ENCODE measurements at places on chromosomes 6 and 20.

DNA sequence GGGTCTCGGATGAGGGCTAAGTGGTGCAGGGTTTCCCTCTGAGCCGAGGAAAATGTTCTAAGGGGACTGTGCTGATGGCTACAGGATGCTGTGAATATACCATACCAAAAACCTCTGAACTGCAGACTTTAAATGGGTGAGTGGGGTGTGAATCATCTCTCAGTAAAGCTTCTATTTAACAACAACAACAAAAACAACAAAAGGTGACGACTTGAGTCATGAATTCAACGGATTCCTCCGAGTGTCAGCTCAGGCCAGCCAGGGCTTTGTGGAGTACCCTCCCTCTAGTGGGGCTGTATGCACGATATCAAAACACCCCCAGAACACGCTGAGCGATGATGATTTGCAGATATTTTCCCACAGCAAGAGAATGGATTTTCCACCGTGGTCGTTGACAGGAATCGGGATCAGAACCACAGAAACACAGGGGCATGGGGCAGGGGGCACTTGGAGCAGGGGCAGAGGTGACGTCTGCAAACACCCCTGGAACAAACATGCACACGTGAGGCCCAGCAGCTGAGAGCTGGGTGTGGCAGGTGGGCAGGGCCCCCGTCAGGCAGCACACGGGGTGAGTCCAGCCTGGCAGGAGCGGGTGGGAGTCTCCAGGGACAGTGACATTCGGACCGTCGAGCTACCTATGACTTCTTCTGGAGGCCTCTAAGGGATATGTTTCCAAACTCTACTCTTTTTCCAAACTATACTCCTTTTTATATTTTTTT lies 38.6 kb downstream of the SLC2A4RG start:
- no peak for DNase-seq

- DNase-seq: no peak
Observed at GRCh38 chr6:31614684-31615578, at the start of gene AIF1. TSS of gene AIF1 (plus strand) at chr6:31615234. CDS start at chr6:31615330, 96 bp downstream.

DNA sequence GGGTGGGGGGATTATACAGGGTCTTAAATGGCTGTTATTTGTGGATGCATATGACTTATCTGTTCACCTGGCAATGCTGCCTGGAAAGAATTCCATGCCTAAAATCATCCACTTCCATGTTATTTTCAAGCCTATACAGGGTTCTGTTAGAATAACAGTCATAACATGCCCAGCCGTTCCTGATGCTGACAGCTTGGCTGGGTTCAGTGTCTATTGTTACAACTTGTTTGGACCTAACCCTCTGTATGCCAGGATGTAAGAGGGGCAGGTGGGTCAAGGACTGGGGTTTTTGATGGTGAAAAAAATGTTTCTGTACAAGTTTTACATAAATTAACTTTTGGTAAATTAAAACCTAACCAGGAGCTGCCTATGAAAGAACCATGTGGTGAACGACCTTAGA lies 79.8 kb downstream of the GINS1 start:
- DNase-seq: no peak

DNA sequence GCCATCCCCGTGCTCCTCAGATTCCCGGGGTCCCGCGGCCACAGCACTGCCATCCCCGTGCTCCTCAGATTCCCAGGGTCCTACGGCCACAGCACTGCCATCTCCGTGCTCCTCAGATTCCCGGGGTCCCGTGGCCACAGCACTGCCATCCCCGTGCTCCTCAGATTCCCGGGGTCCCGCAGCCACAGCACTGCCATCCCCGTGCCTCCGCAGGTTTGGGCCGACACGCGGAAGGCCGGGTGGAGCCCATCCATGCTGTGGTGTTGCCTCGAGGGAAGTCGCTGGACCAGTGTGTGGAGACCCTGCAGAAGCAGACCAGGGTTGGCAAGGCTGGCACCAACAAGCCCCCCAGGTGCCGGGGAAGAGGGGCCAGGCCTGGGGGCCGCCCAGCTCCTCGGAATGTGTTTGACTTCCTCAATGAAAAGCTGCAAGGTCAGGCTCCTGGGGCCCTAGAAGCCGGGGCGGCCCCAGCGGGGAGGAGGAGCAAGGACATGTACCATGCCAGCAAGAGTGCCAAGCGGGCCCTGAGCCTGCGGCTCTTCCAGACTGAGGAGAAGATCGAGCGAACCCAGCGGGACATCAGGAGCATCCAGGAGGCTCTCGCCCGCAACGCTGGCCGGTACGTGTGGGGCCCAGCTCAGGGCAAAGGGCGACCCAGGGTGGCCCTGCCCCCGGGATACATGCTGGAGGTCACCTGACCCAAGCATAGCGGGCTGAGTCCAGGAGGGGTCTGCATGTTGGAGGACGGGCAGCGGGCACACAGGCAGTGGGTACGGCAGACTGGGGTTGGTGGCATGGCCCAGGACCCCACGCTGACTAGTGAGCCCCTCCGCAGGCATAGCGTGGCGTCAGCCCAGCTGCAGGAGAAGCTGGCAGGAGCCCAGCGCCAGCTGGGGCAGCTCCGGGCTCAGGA lies 1.3 kb upstream of the LIME1 start:
- no peak for DNase-seq

- DNase-seq: no peak
Observed at GRCh38 chr20:59269411-59270025, 30.9 kb upstream of the EDN3 start.

DNA sequence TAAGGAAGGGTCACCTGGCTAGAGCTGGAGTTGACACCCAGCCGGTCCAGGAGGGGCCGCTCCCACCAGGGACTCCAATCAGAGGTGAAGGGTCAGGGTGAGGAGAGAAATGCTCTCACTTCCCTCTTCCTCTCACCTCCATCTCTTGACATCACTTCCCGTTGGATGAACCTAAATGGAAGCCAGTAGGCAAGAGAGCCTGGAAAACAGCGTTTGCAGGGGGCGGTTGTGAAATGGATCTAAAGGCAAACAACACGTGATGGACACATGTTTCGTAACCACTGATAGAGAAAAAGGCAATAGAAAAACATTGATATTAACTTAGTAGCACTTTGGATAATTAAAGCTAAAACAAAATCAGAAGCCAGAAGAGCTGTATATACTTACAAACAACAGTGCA lies 105.6 kb upstream of the FOXA2 start:
- no peak for DNase-seq

DNA sequence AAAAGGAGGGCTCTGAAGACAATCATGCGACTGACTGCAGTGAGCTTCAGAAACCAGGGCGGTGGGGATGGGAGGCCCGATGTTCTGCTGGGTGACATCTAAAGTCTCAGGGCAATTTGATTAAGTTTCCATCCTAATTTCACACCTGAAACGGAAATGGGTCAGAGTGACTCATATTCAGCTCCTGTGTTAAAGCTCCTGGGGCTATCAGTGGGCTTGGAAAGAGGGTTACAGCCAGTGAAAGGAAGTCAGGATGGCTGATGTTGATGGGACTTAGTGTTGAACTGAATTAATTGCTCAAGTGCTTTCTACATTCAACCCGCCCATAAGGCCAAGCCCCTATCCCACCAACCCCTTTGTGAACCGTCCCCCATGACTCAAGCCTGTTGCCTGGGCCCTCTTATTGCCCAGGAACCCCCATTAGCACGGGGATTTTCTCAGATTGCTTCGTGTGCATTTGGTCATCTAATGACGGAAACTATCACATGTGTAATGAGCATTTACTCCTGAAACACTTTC lies 47.1 kb upstream of the TBC1D7 start:
- DNase-seq: no peak

- DNase-seq: no peak
Observed at GRCh38 chr6:98981473-98981872, 33.7 kb upstream of the FBXL4 start.

DNA sequence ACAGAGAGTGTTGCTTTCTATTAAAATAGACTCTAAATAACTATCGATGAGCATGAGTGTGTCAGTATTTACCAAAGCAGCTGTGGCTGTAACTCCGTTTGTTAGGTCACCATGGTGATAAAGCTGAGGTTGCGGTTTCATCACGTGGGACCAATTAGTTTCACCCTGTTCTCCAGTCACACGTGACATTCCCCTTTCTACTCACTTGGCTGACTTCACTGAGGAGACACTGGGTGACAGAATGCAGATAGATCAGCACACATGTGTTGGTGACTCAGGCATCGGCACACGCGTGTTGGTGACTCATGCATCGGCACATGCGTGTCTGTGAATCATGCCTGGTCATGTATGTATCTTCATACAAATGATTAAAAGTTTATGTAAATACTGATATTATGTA lies 285.4 kb downstream of the THBS2 start:
- peak; percentile 90 for DNase-seq

- DNase-seq: no peak
Observed at GRCh38 chr6:35365594-35366203, 23.3 kb downstream of the PPARD start.

- DNase-seq: no peak
Observed at GRCh38 chr6:121418346-121418745, 17.1 kb upstream of the GJA1 start.

DNA sequence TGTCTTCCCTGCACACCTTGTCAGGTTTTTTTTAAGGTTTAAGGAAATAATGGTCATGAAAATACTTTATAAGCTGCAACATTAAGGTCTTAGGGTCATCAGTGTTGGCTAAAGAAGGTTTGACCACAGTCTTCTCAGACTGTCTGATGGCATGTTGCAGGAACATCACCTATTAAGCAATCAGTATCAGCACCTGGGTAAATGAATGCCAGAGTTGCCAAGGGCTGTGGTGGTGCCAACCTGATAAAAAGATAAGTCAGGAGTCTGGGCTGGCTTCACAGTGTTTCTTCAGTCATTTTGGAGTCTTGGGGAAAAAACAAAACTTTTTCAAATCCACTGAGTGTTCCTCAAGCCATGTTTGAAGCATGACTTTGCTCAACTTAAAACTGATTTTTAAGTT lies 61.5 kb upstream of the VSTM2L start:
- DNase-seq: no peak

GRCh38 chr6:98358173-98358572 lies 476.2 kb upstream of the POU3F2 start:
- DNase-seq: no peak

DNA sequence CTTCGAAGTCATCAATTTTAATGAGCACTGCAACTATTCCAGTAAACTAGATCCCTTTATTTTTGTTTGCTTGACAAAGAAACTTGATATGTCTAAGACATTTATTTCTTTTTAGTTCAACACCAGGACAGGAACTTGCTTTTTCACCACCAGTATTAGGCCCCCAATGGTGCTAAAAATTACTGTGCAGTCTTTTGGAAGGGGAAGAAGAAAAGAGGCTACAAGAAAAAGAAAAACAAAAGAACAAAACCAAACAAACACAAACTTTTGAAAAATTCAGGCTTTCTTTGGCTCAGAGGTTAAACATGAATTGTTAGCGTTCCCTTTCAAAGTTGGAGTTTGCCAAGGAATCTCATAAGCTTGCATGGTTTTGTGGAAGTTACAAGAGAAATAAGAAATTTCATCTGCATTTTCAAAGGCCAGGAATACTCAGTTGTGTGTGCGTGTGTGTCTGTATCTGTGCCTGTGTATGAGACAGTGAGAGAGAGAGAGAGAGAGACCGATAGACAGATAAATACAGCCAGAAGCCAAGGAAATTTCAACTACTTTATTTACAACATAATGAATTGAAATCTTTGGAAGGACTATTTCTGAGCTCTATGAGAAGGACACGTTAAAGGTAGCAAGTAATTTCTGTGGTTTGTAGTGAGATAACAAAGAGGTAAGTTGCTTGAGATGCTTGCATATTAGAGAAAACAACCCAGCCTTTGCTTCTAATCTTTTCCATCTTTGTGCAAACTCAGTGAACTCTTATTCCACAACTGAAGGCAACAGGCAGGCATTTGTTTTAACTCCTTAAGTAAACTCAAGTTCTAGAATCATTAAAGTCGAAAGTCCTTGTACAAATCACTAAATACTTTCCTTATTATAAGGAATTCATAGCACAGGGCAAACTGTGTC lies 171.0 kb upstream of the CITED2 start:
- DNase-seq: no peak

DNA sequence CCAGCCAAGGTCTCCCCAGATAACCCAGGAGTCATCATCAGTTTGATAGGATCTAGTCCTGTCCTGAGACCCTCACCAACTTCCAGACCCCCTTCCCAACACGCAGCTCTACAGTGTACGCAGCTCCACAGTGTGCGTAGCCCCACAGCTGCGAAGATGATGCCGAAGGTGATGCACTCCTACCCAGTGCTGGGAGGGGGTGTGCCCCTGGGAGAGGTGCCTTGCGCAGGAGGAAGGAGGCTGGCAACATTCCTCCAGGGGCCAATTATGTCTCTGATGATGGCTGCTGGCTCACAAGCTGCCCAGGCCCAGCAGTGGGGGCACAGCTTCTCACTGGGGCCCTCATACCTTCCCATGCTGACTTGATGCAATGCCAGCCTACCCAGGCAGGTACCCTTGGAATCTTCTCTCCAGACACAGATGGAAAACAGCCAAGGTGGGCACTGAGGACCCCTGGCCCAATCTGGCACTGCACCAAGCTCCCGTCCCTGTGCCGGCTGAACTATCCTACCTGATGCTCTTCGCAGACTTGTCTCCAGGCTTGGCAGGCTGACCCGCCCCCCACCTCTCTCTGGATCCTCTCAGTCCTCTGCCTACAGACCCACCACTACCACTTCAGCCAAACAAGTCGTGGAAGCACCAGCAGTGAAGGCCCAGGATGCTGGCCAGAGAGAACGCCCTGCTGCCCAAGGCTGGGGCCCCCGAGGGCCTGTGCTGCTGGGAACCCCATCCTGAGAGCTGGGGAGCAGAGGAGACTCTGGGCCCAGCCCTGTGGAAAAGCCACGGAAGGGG lies 1.4 kb downstream of the ZNF512B start:
- no peak for DNase-seq

- no peak for DNase-seq
Observed at GRCh38 chr6:109467696-109468095, 12.1 kb upstream of the MICAL1 start.

DNA sequence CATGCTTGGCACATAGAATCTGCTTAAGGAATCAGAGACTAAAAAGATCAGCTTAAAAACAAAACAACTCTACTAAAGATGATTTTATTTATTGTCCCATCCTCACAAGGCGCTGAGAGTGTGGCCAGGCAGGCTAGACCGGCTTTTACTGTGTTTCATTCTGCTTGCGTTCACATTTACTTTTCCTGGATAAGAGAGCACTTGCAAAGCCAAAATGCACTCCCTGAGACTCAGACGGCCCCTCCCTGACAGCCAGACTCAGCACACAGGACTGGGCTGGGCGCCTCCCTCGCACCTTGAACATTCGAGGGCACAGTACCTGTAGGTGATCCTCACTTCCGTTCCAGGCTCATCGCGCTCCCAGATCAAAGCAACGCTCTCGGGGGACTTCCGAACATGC lies 10.2 kb downstream of the ACSS1 start:
- no peak for DNase-seq

DNA sequence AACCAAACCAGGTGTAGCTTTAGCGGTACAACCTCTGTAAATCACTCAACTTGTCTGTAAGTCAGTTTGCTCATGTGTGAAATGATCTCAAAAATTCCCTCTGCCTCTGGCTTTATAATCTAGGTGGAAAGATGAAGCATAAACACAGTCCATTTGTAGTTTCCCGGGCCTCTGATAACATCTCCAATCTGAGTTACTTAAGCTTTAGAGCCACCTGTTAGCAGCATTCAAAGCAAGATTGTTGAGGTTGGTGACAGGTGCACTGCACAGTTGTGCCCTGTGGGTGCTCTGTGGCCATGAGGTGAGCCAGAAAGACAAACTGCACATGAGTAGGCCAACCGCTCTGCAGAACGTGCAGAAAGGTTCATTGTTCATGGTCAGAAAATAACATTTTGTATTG lies 53.7 kb downstream of the MOCS1 start:
- no peak for DNase-seq

GRCh38 chr20:32522526-32522775 lies 62.7 kb downstream of the NOL4L start:
- DNase-seq: no peak

Measured in AG09319 (cell line).